ENCODE measurements at places on chromosomes 5 and 9.

DNA sequence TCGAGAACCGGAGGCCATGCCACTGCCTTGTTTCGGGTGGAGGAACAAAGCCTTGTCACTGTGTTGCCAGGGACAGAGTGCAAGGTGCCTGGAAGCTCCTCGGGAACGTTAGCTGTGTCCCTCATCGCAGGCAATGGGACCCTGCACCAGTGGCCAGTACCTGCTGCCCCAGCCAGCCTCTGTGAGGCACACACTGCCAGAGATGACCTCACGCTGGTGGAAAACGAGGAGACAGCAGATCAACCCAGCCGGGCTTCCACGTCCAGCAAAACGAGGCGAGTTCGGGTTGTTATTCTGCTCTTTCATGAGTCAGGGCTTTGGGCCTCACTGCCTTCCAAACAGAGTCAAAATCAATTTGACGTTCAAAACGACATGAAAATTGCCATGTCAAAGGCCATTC, 104.1 kb downstream of the ADAMTS2 start:
- no peak for DNase-seq

GRCh38 chr5:154834053-154834452, 16.4 kb downstream of the FAXDC2 start:
- DNase-seq: no peak

GRCh38 chr5:59333416-59333815, 560.1 kb downstream of the PDE4D start:
- no peak for DNase-seq

DNA sequence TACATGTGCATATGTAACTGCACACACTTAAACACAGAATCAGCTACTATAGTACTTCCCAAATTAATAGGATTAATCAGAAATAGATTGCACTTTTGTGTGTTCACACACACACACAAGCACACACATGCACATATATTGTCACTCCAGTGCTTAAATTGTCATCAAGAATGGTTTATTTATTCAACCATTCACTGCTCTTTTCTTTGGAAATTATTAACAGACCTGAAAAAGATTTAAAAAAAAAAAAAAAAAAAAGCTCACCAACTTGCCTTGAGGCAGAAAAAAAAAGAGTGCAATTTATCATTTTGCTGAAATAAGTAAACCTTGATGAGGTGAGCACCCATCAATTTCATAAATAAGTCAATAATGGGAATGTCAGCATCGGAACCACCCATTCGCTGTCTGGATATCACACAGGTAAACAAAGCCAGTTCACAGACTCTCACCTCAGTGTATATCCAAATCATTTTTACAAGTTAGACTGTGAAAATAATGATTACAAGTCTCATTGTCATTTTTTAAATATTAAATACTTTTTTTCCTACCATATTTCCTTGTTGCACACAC, 562.8 kb downstream of the BNC2 start:
- no peak for DNase-seq

DNA sequence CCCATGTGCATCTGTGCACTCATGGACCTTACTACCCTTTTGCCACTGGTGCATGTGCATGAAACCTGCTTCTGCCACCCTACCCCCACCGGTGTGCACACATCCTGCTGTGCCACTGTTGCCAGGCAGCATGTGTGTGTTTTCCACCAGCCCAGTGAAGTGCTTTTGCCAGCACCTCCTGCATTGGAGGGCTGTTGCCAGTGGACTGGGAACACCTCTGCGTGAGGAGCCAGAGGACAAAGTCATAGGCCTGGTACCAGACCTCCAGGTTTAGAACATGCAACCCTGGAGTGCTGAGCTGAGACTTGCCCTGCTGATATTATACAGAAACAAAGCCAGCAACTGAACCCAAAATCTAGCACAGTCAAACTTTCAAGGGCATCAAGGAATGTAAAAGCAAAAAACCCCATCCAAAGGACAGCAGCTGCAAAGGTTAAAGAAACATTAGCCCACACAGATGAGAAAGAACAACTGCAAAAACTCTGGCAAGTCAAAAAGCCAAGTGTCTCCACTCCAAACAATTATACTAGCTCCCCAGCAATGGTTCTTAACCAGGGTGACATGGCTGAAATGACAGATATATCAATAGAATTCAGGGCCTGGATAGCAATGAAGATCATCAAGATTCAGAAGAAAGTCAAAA, 70.6 kb upstream of the PTPN3 start:
- no peak for DNase-seq

- DNase-seq: no peak
Observed at GRCh38 chr9:32565967-32566366, 7.0 kb downstream of the NDUFB6 start.

GRCh38 chr9:32704343-32704742, 68.9 kb upstream of the TAF1L start:
- no peak for DNase-seq

DNA sequence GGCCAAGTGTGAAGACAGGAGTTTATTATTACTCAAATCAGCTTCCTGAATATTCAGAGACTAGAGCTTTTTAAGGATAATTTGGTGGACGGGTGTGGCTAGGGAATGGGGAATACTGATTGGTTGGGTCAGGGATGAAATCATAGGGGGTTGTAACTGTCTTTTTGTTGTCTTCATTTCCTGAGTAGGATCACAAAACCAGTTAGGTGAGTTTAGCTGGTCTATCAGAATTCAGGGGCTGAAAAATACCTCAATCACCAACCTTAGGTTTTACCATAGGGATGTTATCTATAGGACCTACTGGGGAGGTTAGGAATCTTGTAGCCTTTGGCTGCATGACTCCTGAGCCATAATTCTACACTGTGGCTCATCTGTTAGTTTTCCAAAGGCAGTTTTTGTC, 235.8 kb downstream of the YTHDC2 start:
- DNase-seq: no peak

GRCh38 chr5:61162832-61163567, 732 bp upstream of the SMIM15 start:
- no peak for DNase-seq

- no peak for DNase-seq
Observed at GRCh38 chr5:16628376-16628775, 11.6 kb upstream of the RETREG1 start.

GRCh38 chr5:142697356-142698255, 11.7 kb upstream of the FGF1 start:
- DNase-seq: no peak

DNA sequence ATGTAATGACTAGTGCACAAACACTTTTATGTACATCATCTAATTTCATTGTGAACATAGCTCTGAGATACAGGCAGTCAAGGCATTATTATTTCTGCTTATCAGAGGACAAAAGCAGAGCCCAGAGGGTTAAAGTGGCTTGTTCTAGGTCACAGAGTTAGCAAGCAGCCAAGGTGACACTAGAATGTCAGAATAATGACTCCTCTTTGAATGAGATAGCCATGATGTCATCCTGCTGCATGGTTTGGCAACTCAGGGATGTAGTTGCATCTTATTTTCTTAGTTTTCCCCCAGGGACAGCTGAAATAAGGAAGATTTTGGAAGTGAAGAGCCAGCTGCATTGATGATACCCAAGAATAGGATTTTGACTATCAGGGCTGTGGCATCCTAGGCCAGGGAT, 54.4 kb downstream of the KCNV2 start:
- DNase-seq: no peak

- DNase-seq: no peak
Observed at GRCh38 chr9:12906646-12907045, 131.8 kb downstream of the LURAP1L start.

Data from cortex of kidney (tissue), 1 donor.